ENCODE measurements at places on chromosomes 6 and 20.

- no peak for DNase-seq
Measured at GRCh38 chr6:139584599-139584998, 210.2 kb upstream of the CITED2 start.

DNA sequence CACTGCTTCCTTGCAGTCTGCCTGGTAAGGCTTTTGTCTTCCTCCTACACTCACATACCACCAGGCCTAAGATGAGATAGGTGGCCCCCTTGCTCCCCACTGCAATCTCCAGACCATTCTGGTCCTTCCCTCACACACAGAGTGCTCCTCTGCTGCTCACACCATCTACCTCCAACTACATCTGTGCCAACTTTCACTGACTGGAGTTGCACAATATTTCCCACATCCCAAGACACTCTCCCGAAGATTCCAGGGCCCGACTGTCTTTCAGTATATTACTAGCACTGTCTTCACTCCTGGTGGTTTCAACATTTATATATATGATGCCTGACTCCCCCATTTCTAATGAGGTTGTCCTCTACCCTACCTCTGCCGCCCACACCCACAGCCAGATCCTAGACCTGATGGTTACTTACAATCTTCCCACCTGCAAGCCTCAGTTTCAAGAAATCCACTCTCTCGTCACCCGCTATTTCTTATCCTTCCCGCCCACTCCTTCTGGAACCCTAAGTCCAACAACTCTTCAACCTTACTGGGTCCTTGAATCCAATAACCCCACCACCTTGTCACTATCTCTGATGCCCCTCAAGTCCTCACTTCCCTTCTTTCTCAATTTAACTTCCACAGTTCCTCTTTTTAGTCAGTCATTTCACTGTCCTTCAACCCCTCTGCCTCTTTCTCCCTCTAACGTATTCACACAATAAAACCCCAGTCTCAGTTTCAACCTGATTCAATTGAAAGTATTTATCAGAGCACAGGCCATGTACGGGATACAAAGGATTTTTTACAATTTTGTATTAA, 21.6 kb downstream of the RALGAPA2 start:
- DNase-seq: no peak

GRCh38 chr6:132365281-132365907, 35.9 kb downstream of the MOXD1 start:
- no peak for DNase-seq

DNA sequence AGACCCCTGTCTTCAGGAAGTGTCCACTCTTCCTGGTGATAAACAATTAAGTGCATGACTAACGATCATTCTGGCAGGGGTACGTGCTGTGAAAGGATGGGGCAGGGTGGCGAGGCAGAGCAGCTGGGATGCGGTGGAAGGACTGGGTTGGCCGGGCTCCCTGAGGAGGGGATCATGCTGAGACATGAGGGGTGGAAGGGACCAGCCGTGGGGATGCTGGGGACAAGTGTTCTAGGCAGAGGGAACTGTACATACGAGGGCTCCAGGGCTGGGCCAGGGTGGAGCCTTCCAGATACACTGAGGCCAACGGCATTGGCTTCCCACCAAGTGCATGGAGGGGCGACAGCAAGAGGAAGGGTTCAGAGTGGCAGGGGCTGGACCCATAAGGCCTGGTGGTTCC, 65.7 kb upstream of the SIRPA start:
- no peak for DNase-seq

DNA sequence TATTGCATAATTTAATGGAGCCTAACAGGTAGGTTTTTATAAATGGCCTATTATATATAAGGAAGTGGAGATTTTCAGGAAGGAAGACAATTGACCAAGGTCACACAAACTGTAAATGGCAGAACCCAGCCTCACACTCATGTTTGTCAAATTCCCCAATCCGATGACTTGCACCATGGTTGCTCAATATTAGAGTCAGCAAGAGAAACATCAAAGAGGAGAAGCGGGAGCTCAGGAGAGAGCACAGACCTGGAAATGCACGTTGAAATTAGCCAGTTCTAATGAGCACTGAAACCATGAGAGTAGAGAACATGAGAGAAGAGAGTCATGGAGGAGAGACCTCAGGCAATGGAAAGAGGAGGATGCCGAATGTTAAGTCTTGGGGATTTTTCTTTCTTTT, 13.5 kb upstream of the MLIP start:
- DNase-seq: no peak

- DNase-seq: peak; percentile 25
Measured at GRCh38 chr6:73041051-73041450, 184.2 kb downstream of the KHDC1L start.

DNA sequence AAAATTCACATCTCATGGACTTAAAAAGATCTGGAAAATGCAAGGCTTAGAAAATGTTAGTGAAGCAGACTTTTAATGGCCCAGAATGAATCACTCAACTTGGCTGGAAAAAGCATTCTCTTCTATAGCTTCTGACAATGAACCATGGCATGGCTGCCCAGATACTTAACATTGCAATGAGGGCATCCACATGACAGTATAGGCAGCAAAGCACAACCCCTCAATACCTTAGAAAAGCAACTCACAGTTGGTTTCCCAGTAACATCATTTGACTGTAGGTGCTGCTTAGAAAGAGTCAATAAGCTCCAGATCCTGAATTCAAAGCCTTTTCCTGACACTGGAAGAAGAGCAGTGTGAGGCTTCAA, 155.8 kb downstream of the EYA4 start:
- no peak for DNase-seq

GRCh38 chr6:108275976-108276375, 15.1 kb upstream of the SNX3 start:
- no peak for DNase-seq

DNA sequence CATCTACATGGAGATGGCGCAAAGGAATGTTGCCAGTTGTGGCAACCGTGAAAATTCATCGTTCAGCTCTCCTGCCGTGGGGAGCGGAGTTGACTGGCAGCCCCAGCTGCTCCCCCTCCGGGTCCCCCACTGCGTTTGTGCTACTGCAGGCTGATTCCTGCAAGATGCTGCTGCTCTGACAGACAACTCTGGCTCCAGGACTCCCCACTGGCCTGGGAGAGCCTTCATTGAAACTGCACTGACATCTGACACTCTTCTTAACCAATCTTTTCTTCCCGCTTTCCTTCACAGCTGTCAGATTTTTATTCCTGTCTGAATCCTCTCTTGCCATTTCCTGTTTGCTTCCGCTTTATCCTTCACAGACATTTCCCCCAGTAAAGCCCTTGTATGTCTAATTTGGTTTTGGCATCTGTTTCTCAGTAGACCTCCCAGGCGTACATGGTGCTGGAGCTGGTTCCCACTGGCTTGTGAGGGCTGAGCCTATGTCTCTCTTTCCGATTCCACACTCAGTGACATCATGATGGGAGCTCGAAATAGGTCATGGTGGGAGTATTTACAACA, 9.5 kb upstream of the ATRN start:
- no peak for DNase-seq

DNA sequence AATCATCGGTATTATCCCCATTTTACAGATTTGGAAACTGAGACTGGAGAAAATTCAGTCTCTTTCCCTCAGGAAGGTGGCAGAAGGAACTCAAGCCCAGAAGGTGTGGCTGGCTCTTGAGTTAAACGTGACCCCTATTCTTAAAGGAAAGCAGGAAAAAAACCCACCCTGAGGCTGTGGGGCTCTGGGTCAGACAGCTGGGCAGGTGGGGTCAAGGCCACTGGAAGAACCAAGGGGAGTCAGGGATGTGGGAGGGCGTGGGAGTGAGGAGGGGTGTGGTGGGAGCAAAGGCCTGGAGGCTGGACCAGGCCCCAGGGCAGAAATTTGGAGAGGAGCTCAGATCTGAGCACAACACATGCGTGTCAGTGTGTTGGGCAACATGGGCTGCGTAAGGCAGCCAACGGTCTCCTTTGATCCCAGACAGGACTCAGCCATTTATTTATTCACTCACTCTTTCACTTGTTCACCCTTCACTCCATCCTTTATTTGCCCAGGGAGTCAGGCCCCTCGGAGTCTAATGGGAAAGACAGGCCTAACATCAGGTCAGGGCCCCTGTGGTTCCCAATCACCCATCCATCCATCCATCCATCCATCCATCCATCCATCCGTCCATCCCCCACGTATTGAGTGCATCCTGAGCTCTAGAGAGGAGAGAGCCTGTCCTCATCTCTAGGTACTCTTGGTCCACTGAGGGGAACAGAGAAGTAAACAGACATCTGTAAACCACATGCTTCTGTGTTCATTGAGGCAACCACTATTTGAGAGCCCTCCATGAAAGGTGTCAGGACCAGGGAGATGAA, 165.0 kb downstream of the VEGFA start:
- no peak for DNase-seq

DNA sequence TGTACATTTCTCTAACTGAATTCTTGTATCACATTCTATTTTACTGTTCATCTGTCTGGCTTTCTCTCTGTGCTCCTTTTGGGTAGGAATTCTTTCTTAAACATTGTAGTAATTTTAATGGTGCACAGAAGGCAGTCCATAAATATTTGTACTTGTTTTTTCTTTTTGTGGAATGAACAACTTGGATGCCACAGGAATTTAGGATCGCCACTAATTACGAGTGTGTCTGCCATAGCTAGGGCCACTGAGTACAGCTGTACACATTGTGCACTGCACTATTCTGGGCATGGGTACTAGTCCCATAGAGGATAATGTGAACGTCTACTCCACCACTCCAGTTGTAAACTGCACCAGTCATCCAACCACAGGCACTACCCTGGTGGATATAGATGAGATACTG, 39.3 kb upstream of the TMEM200A start:
- DNase-seq: no peak

- DNase-seq: no peak
Measured at GRCh38 chr6:112189494-112189893, 64.9 kb downstream of the LAMA4 start.

DNA sequence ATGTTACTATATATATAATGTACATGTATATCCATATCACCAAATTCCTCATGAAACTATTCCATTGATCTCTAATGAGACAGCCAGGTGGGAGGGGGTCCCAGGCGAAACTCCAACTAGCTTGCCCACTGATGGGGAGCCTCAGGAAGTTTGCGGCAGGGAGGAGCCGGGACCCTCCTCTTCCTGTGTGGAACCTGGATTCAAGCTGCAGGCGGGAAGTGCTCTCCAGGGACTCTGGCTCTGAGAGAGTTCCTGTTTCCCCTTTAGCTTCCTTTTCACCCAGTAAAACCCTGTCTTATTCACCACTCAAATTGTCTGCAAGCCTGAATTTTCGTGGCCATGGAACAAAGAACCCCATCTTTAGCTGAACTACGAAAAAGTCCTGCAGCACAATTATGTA, 152.2 kb downstream of the OPN5 start:
- DNase-seq: no peak

DNA sequence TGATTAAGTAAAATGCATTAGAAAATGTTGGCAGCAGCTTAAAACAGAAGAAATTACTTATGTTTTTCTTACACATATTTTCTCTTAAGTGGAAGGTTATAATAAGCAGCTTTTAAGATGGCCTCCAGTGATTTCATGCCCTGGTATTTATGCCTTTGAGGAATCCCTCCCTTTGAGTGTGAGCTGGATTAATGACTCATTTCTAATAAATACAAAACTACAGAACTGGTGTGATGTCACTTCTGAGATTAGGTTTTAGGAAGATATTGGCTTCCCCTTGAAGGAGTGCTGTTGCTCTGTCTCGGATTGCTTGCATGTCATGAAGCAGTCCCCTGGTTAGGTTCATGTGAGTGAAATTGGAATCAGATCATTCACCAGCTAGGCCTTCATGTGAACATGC, 143.2 kb upstream of the EPHA7 start:
- no peak for DNase-seq

GRCh38 chr6:108001696-108002231, 43.8 kb upstream of the SEC63 start:
- DNase-seq: no peak

GRCh38 chr6:29763491-29764289, 40.5 kb downstream of the HLA-F start:
- no peak for DNase-seq

GRCh38 chr6:157017861-157018260, 240.7 kb downstream of the ARID1B start:
- no peak for DNase-seq

- no peak for DNase-seq
Measured at GRCh38 chr6:6717953-6718352, 129.4 kb downstream of the LY86 start.

DNA sequence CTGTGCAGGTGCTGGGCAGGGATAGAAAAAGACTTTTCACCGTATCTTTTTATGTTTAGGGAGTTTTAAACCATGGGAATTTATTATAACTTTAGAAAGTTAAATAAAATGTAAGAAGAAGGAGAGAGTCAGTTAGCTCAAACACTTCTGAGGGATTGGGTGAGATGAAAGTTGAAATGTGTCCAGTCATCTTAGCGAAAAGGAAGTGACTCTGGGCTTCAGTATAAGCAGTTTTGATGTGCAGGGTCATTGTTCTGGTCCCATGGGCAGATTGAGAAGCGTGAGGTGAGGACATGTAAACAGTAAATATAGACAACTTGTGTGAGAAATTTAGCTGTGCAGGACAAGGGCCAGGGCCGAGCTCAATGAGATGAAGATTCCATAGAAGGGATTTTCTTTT, 66.9 kb downstream of the TOX2 start:
- no peak for DNase-seq

- no peak for DNase-seq
Measured at GRCh38 chr20:49925901-49926454, 10.2 kb upstream of the RNF114 start.

GRCh38 chr6:121344539-121344938, 10.3 kb upstream of the TBC1D32 start:
- DNase-seq: no peak

DNA sequence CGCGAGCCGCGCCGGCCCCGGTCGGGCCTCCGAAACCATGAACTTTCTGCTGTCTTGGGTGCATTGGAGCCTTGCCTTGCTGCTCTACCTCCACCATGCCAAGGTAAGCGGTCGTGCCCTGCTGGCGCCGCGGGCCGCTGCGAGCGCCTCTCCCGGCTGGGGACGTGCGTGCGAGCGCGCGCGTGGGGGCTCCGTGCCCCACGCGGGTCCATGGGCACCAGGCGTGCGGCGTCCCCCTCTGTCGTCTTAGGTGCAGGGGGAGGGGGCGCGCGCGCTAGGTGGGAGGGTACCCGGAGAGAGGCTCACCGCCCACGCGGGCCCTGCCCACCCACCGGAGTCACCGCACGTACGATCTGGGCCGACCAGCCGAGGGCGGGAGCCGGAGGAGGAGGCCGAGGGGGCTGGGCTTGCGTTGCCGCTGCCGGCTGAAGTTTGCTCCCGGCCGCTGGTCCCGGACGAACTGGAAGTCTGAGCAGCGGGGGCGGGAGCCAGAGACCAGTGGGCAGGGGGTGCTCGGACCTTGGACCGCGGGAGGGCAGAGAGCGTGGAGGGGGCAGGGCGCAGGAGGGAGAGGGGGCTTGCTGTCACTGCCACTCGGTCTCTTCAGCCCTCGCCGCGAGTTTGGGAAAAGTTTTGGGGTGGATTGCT, 1.3 kb downstream of the VEGFA start:
- peak; percentile 46 for DNase-seq

GRCh38 chr6:140957386-140957785, 1175.3 kb upstream of the GJE1 start:
- DNase-seq: peak; percentile 71

DNA sequence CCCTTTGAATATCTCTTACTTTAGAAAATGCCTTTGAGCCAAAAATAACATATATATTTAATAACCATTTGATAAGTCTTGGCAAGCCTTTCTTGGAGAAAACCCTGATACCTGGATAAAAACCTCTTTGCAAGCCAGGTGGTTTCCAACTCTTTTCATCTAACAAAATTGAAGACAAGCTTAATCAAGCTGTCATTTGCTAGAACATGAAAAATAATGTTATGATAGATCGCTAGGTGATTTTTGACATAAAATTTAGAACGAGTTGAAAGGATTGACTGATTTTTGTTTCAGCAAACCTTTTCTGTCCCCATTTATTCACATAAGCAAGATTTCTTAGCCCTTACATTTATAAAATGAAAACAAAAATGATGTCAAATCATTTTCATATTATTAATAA, 44.6 kb downstream of the ABRACL start:
- no peak for DNase-seq
